ENCODE measurements at places on chromosomes 7 and 10.

- peak; percentile 38 for DNase-seq
Observed at GRCh38 chr10:87585565-87586514, 73.8 kb upstream of the PAPSS2 start.

DNA sequence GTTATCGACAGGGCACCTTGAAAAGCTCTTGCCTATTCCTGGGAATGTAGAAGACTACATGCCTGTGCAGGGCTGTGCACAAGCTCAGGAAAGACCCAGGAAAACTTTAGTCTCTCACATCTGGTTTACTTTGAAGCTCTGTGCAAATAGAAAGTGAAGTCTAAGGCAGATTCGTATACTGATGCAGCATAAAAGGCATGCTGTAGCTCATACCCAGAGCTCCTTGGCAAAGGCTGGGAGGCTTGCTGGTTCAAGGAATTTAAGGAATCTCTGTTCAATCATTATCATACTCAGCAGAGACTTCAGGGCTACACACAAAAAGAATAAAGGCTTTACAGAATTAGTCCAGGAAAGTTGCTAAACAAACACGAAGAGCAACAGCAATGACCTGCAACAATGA, 192.0 kb downstream of the OTUD1 start:
- DNase-seq = no peak

- no peak for DNase-seq
Observed at GRCh38 chr7:146129296-146129695, 12.7 kb downstream of the CNTNAP2 start.

DNA sequence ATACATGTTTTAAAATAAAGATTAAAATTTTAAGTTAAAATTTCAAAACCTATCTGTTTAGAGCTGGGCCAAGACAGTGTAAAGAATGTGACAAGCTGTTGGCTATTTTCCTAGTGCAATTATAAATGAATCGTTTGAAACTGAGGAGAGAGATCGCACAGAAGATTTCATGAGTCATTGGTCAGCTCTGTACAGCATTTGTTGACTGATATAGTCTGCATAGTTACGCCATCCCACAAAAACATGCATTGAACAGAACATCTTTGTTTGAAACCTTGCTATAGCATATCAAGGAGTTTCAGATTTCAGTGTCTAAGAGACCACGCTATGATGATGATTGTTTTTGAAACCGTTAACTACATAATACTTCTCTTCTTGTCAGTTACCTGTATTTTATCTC, 1.3 kb upstream of the C10orf67 start:
- peak; percentile 91 for DNase-seq

DNA sequence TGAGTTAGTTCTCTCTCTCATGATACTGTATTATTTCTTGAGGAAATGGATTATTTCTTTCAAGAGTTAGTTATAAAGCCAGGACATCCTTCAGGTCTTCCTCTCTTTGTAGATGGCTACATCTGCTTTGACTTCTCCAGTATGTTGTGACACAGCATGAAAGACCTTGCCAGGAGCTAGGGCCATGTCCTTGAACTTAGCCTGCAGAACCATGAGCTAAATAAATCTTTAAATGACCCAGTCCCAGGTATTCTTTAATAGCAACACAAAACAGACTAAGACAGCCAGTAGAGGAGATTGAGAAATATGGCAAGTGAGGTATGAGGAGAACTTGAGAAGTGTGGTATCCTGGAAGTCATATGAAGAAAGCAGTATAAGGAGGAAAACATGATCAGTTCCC, 214.9 kb upstream of the PPP1R3A start:
- DNase-seq = no peak

DNA sequence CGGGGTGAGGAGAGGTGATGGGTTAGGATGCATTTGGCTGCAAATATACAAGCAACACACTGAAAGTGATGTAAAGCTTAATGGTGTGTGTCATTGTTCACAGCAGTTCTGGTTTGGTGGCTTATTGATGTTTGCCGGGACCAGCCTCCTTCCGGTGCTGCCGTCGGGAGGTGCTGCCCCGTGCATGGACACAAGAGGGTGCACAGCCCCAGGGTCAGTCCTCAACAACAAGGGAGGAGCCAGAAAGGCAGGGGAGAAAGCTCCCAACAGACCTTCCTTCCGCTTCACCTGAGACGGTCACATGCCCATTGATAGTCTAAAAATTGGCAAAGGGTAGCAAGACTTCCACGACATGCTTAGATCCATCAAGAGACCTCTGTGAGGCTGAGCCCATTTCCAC, 9.5 kb downstream of the RNF32 start:
- peak; percentile 21 for DNase-seq

All from fibroblast of villous mesenchyme (primary cell).